ENCODE measurements at places on chromosomes 6 and 20.

DNA sequence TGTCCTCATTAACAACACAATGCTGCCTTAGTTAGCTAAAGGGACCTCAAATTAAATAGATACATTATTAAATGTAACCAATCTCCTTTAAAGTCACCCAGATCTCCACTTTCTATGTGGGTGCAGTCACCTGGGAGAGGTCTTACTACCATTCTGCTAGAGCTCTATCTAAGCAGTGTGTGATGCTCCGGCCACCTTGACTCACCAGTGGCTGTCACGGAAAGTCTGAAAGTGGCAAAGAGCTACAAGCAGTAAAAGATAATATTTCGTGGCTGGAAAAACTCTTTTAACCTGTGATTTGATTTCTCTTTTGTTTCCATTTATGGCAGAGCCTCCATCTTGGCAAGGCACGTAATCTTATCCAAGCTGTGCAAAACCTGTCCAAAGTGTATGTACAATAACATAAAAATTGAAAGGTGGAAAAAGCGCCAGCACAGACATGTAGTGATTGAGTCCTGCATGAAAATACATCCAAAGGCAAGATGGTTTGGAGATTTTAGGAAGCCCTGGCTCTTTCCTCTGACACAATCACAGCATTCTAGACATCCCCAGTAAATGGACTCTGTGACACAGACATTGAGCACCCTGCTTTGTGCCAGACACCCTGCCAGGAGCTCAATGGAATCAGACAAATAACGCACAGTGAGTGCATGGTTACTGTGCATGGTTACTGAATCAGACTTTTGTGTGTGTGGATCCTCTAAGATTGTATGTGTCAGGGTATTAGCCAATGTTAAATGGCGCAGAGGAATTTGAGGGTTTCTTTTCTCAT, 116.6 kb downstream of the ADAT2 start:
- DNase-seq = no peak

DNA sequence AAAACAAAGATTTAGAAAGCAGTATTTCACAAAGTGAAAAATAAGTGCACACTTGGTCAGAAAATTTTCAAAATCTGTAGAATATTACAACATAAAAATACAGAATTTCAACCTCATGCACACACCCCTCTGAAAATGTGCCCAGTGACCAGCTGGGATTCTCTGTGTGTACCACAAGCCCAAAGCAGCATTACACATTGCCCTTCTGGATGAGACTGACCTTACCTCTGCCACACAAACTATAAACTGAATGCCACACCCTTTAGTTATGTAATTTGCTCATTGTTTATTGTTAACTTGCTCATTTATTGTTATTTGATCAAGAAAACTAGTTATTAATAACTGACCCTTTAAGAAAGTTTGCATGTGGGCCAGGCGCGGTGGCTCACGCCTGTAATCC, 303.0 kb downstream of the FOXC1 start:
- DNase-seq = no peak

GRCh38 chr6:4585682-4586468, 190.3 kb upstream of the CDYL start:
- DNase-seq = no peak

GRCh38 chr6:35719830-35720733, 16.8 kb upstream of the ARMC12 start:
- DNase-seq = no peak

DNA sequence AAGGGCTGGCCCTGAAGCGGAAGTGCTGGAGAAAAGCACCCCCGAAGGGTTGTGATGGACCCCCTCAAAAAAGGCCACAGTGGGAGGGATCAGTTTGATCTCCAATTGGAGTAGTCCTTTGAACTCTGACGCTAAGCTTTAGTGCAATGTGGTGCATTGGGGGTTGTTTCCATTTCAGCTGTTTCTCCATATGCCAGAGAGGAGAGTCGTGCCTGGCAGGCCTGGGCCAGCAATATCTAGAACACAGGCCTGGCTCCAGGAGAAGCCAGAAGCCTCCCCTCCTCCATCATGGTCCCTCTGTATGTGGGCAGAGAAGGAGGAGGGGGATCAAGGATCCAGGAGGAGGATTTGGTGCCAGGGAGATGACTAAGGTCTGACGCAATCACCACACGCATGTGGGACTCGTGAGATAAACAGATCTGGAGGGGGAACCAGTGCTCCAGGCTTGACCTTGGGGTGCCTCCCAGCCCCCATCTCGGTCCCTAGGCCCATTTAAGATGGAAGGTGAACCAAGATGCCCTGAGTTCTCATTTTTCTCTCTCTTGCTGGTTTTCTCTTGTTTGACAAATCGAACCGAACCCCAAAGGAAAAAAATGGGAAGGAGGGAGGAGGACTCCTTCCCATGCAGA, 517.4 kb upstream of the JARID2 start:
- DNase-seq = no peak

DNA sequence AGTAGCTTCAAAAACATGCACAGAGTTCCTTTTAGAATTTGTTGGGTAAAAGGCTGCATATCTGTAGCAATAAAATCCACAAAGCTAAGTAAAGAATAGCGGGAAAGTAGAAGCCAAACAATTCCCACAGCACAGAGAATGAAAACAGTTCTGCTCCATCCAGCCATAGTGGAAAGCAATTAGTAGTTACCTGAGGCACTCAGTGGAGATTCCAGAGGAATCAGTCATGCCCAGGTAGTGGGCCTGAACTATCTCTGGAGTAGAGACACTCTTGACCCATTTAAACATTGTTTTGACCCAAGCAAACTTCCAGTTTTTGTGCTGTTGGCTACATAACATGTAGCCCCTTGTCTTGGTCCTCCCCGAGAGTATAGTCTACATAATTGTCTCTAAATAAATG, 559.5 kb upstream of the PTCHD4 start:
- DNase-seq = no peak

DNA sequence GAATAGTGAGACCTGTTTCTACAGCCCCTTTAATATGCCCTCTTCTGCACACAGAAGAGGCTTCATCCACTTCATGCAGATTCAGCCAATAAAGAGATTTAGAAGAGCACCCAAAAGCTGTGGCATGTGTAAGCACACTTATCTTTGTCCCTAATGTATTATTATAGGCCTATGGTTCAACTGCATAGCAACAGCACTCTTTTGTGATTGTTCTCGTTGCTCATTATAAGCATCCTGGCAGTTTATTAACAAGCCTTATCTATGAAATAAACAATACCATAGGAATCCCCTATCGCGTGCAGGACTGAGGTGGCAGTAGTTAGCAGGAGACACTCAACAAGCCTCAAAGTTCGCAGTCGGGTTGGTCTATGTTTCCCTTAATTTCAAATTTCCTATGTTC, 138.5 kb upstream of the BEND6 start:
- DNase-seq = no peak

DNA sequence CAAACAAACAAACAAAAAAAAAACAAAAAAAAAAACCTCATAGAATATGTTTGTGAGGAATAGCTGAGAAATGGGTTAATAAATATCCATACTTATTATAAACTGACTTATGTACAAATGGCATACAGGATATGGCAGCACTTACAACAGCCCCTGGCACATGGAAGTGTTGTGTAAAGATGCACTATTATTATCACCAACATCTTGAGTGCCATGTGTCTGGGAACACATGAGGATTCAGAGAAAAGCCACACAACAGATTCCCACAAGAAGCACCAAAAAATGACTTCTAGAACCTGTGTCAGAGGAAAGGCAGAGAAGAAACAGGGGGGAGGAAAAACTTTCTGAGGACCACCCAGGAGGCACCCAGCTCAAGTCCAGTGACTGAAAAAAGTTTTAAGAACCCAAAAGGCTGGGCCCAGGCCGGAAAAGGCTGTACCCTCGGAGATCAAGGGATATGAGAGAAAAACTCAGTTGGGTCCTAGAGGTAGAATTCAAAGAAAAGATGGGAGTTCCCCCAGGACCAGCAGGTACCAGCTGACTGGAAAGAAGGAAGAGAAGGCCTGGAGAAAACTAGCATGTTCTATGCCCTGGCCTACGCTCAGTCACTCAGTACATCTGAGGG, 9.4 kb upstream of the TAF8 start:
- DNase-seq = no peak

GRCh38 chr6:170160628-170161611, 130.0 kb downstream of the DLL1 start:
- no peak for DNase-seq

DNA sequence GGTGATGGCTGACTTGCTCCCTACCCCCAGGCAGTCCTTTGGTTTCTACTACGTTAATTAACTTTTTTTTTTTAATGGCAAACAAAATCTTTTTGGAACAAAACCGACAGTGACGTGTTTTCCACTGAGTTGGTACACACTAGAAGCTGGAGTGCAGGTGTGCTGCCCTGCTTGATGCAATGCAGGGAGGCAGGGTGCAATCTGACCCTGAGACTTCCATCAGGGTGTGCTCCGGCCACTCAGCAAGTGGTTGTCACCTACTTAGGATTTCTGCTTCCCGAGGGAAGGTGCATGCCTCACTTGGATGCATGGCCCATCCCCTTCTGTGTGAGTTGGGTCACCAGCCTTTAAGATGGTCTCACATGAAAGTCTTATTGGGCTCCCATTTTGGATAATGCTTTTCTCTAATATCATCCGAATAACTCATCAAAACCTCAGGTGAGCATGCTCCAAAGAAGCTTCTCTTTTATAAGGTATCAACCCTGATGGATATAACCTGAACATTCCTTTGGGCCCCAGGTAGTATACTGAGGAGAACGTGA, 14.0 kb downstream of the RREB1 start:
- no peak for DNase-seq

- DNase-seq = no peak
Measured at GRCh38 chr6:166570929-166571713, 15.4 kb downstream of the RAMACL start.

GRCh38 chr6:53679446-53679933, 13.9 kb upstream of the KLHL31 start:
- DNase-seq = no peak

DNA sequence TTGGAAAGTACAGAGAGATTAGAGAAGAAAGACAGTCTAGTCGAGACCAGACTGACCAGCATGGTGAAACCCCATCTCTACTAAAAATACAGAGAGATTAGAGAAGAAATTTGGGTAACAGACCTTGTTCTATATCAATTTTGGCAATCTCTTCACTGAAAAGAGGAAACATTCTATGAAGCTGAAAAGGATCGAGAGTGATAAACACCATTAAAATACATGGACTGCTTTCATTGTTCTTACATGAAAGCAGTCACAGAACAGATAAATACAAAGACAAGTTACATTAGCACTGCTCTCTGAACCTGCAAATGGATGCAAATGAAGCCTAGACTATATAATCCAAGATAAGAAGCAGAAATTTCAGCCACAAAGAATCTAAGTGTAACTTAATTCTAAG, 8.4 kb upstream of the OPRM1 start:
- no peak for DNase-seq

- DNase-seq = no peak
Measured at GRCh38 chr6:168447282-168447681, 6.3 kb downstream of the SMOC2 start.

- no peak for DNase-seq
Measured at GRCh38 chr6:68673255-68673654, 38.2 kb downstream of the ADGRB3 start.

DNA sequence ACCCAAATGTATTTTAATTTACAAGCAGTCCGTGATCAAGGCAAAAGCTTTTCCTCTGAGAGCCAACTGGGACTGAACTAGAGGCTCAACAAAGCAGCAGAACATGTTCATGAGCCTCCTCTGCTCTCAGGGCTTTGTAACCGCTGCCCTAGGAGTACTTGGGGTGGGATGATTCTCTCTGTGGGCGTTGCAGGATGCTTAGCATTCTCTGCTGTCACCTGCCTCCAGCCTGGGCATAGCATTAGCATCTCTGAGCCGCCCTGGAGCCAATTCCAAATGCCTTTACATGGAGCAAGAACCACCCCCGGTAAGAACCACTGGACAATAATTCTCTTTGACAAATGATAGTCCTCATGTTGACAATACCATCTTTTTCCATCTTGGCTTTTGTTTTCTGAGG, 237.6 kb upstream of the CDH4 start:
- DNase-seq = no peak

- DNase-seq = no peak
Measured at GRCh38 chr6:39452306-39453145, 130.0 kb upstream of the KCNK16 start.

DNA sequence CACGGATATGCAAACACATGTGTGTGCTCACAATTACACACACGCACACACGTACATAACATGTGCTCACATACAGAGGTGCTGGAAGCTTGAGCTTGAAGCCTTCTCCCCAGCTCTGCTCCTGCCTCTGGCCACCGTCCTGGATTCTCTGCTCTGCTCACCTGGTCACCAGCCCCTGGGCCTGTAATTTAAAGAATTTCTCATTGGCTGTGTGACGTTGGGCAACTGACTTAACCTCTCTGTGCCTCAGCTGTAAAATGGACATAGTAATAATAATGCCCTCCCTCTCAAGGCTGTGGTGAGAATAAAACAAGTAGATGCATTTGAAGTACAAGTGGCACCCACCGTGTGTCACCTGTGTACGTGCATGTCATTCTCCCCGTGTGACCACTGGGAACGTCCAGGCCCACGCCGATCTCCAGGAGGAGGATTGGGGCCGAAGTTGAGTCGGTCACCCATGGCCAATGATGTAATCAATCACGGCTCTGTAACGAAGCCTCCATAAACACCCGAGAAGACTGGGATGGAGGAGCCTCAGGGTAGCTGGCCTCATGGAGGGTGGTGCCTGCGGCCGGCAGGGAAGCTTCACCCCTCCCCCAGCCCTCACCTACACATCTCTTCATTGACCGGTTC, 160.9 kb upstream of the AFDN start:
- no peak for DNase-seq

All from NCI-H1436 (cell line).